IPS DF 19.7 (cell line): ENCODE measurements at places on chromosomes 5 and 9.

- DNase-seq = no peak
Observed at GRCh38 chr9:95032580-95033341, 284.7 kb downstream of the FANCC start.

GRCh38 chr9:77543131-77543822, 104.8 kb downstream of the GNA14 start:
- DNase-seq = no peak

DNA sequence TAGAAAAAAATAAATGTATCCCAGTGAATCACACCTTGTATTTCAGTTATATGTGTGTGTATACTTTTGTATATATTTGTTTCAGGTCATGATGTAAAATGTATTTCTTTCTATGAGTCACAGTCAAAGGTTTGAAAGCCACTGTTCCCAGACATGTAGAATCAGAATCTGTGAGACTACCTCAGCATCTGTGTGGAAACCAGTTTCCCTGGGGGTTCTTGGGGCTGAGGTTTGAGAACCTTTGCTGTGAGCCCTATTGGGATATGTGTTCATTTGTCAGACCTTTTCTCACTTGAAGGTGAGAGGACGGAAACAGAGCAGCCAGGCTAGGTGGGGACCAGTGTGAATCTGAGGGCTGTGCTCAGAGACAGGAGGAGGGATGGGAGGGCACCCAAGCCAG, 78.7 kb upstream of the SAP30L start:
- DNase-seq = no peak

DNA sequence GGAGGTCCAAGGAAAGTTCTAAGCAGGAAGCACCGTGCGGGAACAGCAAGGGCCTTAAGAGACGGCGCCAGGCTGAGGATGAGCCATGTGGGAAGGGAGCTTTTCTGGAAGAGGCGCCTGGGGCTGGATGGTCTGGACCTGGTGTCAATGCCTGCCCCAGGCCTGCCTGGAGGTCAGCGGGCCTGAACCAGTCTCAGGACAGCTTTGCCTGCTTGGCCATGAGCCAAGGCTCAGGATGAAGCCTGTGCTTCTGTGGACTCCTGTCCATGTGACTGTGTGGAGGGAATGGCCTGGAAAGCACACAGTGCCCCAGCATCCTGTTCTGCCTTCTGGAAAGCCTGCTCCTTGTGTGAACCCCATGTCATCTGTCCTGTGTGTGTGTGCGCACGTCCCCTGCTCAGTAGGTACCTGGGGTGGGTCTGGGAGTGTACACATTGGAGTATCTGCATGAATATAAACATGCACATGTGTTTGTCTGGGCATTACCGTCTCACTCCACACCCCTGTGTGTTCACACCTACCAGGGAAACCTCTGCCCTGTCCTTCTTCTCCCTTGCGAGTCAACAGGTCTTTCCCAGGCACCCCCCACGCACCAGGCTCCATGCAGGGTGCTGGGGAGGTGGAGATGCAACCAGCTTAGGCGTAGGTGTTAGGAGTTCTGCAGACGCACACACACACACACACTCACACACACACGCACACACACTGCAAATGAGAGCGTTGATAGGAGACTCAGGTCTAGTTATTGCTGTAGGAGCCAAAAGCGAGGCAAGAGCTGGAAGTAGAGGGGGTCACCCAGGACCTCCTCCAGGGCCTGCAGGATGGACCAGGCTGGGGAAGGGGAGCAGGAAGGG, 24.8 kb downstream of the DAB2IP start:
- DNase-seq = no peak
